ENCODE measurements at places on chromosomes 3 and 15.

- DNase-seq, result no peak
These were observed 622.9 kb upstream of the SGO1 start for GRCh38 chr3:20808864-20809263.

GRCh38 chr15:101406526-101407195, 82.8 kb downstream of the PCSK6 start:
- no peak for DNase-seq

DNA sequence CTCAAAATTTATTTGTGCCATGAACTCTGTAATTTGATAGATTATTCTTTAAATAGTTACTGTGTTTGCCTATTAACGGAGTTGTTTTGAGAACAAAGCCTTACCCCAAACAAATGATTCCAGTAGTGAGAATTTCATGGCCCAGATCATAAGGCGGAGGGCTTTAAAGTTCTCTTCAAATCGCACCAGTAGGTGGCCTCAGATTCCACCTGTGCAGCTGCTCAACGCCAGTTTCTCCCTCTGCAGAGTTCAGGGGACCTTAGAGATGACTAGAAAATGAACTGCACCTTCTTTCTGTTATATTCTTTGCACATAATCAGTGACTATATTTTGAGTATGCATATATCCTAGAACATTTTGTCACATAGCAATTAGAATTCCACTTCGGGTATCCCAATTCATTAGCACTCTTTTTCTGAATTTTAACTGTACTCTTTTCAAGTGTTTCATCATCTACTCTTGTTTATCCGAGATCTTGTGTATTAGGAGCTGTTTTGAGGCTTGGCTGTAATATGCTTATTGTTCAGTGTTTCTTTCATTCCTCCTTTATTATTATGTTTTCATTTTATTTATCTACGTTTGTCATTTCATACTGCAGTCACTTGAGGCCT, 232.6 kb upstream of the CHRM5 start:
- DNase-seq, result no peak

DNA sequence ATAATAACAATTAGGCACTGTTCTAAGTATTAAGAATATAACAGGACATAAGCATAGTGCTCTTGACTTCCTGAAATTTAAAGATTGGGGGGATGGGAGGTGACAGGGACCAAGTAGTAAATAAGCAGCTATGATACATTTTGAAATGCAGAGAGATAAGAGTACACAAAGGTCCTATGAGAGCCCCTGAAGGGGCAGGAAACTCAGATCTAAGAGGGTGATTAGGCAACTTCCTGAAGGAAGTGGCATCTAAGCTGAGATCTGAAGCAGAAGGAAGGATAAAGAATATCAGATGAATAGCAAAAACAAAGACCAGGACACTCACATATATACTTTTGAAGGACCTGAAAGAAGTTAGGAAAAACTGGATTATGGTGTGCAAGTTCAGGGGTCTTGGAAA, 415.2 kb upstream of the FRG2C start:
- DNase-seq, result no peak

DNA sequence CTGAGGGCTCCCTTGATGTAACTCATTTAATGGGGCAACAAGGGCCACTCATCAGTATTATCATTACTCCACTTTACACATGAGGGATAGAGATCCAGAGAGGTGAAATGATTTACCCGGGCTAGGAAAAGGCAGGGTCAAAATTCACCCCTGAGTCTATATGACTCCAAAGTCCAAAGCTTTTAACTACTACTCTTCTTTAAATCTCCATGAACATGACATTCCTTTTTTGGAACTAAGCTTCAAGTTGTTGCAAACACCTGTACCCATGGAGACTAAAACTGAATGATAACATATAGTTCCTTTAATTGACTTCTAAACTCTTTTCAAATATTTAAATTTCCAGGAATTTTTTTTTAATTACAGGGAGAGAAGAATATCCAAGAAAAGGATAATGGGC, 292.9 kb upstream of the GADL1 start:
- no peak for DNase-seq

- no peak for DNase-seq
These were observed 100.6 kb downstream of the OXNAD1 start for GRCh38 chr3:16365491-16366128.

GRCh38 chr3:125072749-125073389, 17.1 kb upstream of the HEG1 start:
- DNase-seq, result no peak
